Thyroid gland (tissue), 4 donors: ENCODE measurements at places on chromosomes 2 and 18. TPM values are rescaled to one million over a fixed set of nuclear protein-coding genes. Genes with fewer than 3 reads are reported as not detected.
A peak's percentile ranks its signal among the peaks of the same experiment; 100 is the strongest.

DNA sequence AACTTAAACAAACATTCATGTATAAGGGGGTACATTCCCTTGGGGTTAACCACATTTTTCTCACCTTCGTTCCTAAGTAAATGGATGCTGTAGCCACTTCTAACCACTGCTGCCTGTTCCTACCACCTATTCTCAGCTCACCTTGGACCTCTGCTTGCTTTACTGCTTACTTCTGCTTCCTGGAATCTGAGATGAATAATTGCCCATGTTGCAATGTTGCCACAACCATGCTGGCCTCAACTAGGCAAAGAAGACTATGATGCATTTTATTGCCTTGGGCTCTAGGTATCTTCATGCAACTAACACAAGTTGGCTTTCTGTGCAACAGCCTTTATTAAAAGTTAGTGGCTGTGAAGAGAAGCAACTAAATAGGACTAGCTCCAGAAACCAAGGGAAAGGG is 106.3 kb upstream of the TCF4 start:
- H3K36me3 ChIP-seq: no peaks in the 10 kb centered on the region
- no peak for DNase-seq
- no peaks in the 10 kb centered on the region for H3K4me1 ChIP-seq
- no peak overlapping the region for H3K27ac ChIP-seq

SLC40A1 gene
- 115 TPM for total RNA-seq

- no peak overlapping the region for H3K27ac ChIP-seq
- H3K4me3 ChIP-seq: no peak overlapping the region
- no peak for DNase-seq
- H3K4me1 ChIP-seq: peaks cover 2% of the 10 kb centered on the region
- no peaks in the 10 kb centered on the region for H3K27me3 ChIP-seq
- no peaks in the 10 kb centered on the region for H3K36me3 ChIP-seq
Observed at GRCh38 chr18:75172299-75173124, 36.4 kb downstream of the PTGR3 start.

GRCh38 chr2:166314022-166314759 is 61.6 kb downstream of the SCN9A start:
- no peaks in the 10 kb centered on the region for H3K27me3 ChIP-seq
- no peak overlapping the region for H3K27ac ChIP-seq
- no peak for DNase-seq
- H3K4me3 ChIP-seq: no peak overlapping the region
- H3K4me1 ChIP-seq: no peaks in the 10 kb centered on the region

DNA sequence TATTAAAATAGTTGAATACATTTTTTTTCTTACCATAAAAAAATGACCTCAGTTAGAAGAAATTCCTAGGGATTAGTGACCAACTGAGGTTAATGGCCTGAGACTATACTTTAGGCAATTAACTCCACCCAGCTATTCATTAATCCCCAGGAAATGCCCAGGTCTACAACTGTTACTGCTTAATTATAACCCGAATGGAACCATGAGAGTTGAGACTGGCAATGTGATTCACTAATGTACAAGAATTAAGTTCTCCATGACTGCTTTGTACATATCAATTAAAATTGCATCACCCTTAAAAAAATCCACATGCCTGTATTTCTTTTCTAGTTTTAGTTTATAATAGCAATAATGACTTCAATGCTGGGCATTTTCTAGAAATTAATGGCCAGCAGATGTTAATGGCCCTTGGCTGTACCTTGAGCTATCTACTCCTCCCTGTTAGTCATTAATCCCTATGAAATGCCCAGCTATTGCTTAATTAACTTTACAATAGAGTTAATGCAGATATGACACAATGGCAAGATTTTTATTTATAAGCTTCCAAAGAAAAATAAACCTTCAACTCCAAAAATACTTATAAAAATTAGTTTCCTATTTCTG is 44.1 kb downstream of the ERBB4 start:
- DNase-seq: no peak
- no peak overlapping the region for H3K4me3 ChIP-seq
- no peaks in the 10 kb centered on the region for H3K27me3 ChIP-seq
- no peaks in the 10 kb centered on the region for H3K4me1 ChIP-seq
- no peaks in the 10 kb centered on the region for H3K36me3 ChIP-seq

GRCh38 chr2:88265352-88266303 is 95.5 kb downstream of the THNSL2 start:
- no peak for DNase-seq
- H3K27me3 ChIP-seq: no peaks in the 10 kb centered on the region
- H3K4me1 ChIP-seq: no peaks in the 10 kb centered on the region
- H3K36me3 ChIP-seq: no peaks in the 10 kb centered on the region
- no peak overlapping the region for H3K27ac ChIP-seq

GRCh38 chr18:78914249-78914935 is 65.2 kb upstream of the SALL3 start:
- no peaks in the 10 kb centered on the region for H3K4me1 ChIP-seq
- no peaks in the 10 kb centered on the region for H3K36me3 ChIP-seq
- no peaks in the 10 kb centered on the region for H3K27me3 ChIP-seq
- DNase-seq: no peak
- no peak overlapping the region for H3K4me3 ChIP-seq

PMS1 gene
- total RNA-seq: 34.9 TPM

DNA sequence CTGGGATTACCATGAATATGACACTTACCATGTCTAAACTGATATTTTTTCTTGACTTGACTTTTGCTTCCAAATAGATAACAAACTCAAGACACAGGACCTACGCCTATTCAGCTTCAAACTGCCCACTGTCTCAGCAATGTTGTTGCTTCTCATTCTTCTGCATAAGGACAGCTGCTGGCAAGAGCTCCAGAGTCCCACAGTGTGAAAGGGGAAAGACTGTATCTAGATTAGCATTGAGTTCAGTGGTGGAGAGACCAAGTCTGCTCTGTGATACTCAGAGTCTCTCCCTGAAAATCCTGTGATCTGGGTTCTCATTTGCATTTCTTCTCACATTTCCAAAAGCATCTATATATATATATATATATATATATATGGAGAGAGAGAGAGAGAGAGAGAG is 247.9 kb upstream of the NT5C1B start:
- no peak overlapping the region for H3K4me3 ChIP-seq
- no peaks in the 10 kb centered on the region for H3K4me1 ChIP-seq
- H3K36me3 ChIP-seq: no peaks in the 10 kb centered on the region
- DNase-seq: no peak
- no peak overlapping the region for H3K27ac ChIP-seq

GRCh38 chr2:66515743-66516142 is 80.8 kb downstream of the MEIS1 start:
- no peak overlapping the region for H3K27ac ChIP-seq
- no peak for DNase-seq
- H3K4me1 ChIP-seq: no peaks in the 10 kb centered on the region
- H3K4me3 ChIP-seq: no peak overlapping the region
- H3K36me3 ChIP-seq: no peaks in the 10 kb centered on the region

DNA sequence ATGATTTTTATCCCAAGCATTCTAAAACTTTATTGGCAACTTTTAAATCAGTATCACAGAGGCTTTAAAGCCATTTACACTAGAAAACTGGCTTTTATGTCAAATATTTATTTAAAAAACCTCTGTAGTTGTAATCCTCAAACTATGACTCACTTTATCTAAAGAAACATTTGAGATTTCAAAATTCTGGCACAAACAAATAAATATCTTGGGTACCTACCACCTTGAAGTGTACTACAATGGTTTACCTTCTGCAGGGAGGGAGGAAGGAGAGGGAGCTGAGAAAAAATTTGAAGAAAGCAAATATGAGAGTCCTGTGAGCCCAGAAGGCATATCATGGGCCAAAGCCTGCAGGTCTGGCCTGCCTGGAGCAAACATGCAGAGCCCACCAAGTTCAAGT is 155.6 kb downstream of the NCKAP5 start:
- no peak overlapping the region for H3K4me3 ChIP-seq
- H3K27me3 ChIP-seq: no peaks in the 10 kb centered on the region
- no peak for DNase-seq
- no peak overlapping the region for H3K27ac ChIP-seq

DNA sequence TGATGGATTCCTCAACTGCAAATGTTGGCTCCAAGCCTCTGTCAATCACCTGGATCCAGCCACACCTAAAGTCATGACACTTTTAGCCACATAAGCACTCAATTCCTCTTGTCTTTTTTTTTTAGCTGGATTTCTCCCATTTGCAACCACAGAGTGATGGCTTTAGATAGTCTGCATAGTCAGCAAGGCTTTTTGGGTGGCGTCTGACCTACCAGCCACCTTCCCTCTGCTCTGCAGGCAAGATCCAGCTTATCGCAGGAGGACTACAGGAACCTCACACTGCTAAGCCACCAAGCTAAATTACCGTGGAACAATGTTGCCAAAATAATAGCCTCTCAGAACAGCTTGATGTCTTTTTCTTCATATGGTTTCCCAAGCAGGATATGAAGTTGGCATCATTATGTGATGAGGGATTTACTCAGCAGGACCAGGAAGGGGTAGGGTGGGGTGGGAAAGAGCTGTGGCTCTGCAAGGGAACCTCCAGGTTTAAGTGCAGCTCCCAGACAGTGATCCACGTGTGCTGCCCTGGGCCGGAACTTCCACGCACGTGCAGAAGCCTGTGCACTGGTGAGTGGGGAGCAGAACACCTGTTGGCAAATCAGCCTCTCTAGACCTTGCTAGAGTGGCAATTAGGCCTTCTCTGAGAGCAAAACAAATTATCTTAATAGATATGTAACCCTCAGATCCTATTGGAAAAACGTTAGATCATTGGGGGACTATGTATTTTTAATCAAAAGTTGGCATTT is 170.6 kb upstream of the NCK2 start:
- peaks cover 7% of the 10 kb centered on the region for H3K4me1 ChIP-seq
- H3K36me3 ChIP-seq: no peaks in the 10 kb centered on the region
- no peaks in the 10 kb centered on the region for H3K27me3 ChIP-seq
- DNase-seq: no peak
- peak overlapping the region; percentile 4 for H3K27ac ChIP-seq

- peak; percentile 9 for DNase-seq
Observed at GRCh38 chr2:191946471-191947182, 99.7 kb upstream of the CAVIN2 start.

ANKRD30BL gene
- not detected for total RNA-seq

DNA sequence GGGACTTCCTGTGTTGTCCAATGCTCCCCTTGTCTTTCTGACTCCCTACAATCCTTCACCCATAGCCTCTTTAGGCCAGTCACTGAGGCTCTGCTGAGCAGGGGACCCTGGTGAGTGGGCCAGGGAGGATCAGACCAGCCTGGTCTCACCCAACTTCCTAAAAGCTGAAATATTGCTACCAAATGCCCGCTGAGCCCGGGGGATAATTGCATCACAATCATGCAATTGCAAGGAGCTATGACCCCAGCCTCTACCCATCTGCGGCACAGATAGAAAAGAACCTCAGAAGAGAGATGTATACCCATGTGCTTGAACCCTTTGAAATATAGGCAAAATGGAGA is 3.7 kb upstream of the SP100 start:
- peak overlapping the region; percentile 89 for H3K27ac ChIP-seq
- H3K4me3 ChIP-seq: peak overlapping the region; percentile 50
- no peaks in the 10 kb centered on the region for H3K27me3 ChIP-seq
- peaks cover 30% of the 10 kb centered on the region for H3K4me1 ChIP-seq
- DNase-seq: no peak
- H3K36me3 ChIP-seq: no peaks in the 10 kb centered on the region

- H3K27ac ChIP-seq: no peak overlapping the region
- H3K36me3 ChIP-seq: no peaks in the 10 kb centered on the region
- H3K27me3 ChIP-seq: no peaks in the 10 kb centered on the region
- H3K4me1 ChIP-seq: no peaks in the 10 kb centered on the region
- DNase-seq: no peak
Observed at GRCh38 chr2:15719566-15720313, 128.1 kb downstream of the DDX1 start.

DNA sequence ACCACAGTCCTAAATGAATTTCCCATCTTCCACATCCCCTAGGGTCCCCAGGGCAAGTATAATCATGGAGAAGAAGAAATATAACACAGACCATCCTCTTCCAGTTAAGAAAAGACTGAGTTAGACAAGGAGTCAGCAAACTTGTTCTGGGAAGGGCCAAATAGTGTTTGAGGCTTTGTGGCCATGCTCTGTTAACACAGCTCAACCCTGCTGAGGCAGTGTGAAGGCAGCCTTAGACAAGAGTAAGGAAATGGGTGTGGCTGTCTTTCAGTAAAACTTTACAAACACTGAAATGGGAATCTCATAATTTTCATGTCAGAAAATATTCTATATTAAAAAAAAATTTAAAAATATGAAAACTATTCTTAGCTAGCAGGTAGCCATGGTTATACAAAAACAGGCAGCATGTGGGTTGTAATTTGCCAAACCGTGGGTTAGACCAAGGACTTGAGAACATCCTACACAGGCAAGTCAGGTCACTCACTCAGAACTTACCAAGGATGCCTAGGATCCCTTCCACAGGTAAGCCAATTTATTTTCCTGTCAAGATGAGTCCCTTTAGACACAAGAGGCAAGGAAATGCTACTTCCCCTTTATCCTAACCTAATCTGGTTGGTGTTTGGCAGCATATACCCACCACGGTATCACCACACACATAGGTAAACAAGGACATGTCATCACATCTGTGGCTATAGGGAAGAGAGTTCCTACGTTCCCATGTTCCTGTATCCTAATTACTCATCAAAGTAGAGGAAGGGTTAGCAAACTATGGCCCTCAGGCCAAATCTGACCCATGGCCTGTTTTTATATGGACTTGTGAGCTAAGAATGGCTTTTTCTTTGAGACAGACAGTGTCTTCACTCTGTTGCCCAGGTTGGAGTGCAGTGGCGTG is 31.9 kb downstream of the C2orf74 start:
- H3K27ac ChIP-seq: no peak overlapping the region
- H3K27me3 ChIP-seq: no peaks in the 10 kb centered on the region
- DNase-seq: no peak
- no peak overlapping the region for H3K4me3 ChIP-seq
- peaks cover 8% of the 10 kb centered on the region for H3K36me3 ChIP-seq

NPPC gene
- not detected for total RNA-seq

SLC38A11 gene
- not detected for total RNA-seq

- no peak for DNase-seq
- H3K4me1 ChIP-seq: no peaks in the 10 kb centered on the region
- no peaks in the 10 kb centered on the region for H3K27me3 ChIP-seq
- no peak overlapping the region for H3K4me3 ChIP-seq
Observed at GRCh38 chr2:4973973-4974372, 718.2 kb upstream of the SOX11 start.

PIEZO2 gene
- total RNA-seq: 5.0 TPM

ATP6V1B1 gene
- not detected for total RNA-seq

DNA sequence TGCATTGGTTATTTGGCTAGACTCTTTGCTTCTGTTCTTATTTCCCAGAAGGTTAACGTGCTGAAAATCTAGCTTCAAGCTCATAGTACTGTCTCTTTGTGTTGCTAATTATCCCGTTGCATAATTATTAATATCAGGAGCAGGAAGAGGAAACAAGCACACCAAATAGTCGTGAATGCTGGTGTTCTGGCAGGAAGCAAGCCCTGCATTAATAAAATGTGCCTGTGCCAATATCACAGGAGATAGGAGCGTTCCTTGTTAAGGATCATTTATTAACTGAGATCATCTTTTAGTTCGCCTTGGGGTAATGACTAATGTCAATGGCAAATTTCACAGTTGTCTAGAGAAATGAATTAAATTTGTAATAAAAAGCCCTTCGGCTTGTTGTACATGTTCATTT is 893.0 kb upstream of the POU3F3 start:
- H3K27ac ChIP-seq: no peak overlapping the region
- no peaks in the 10 kb centered on the region for H3K36me3 ChIP-seq
- no peak overlapping the region for H3K4me3 ChIP-seq
- no peak for DNase-seq
- H3K27me3 ChIP-seq: no peaks in the 10 kb centered on the region

GRCh38 chr2:195636890-195637289 is 20.1 kb upstream of the SLC39A10 start:
- H3K36me3 ChIP-seq: no peaks in the 10 kb centered on the region
- H3K27ac ChIP-seq: no peak overlapping the region
- no peak for DNase-seq
- H3K27me3 ChIP-seq: no peaks in the 10 kb centered on the region
- H3K4me1 ChIP-seq: no peaks in the 10 kb centered on the region
- H3K4me3 ChIP-seq: no peak overlapping the region
